Glomerular endothelial cell (primary cell): ENCODE measurements at places on chromosomes 6 and 20. TPM values are rescaled to one million over a fixed set of nuclear protein-coding genes. Genes with fewer than 3 reads are reported as not detected.

The UTRN gene
- 316 and 335 TPM in 2 replicates for total RNA-seq

The C20orf202 gene
- not detected in 2 replicates for total RNA-seq

The ZBTB12 gene
- 1.7 TPM in 2 replicates for total RNA-seq

The ADGRF5 gene
- total RNA-seq: 495 and 502 TPM in 2 replicates

The ADGRB3 gene
- under 0.01 TPM in 1 of 2 replicates, not detected in the other for total RNA-seq

The GINM1 gene
- 47.3 and 49.5 TPM in 2 replicates for total RNA-seq

The MROH8 gene
- 3.2 and 3.5 TPM in 2 replicates for total RNA-seq

The PRR18 gene
- not detected in 2 replicates for total RNA-seq

The C6orf47 gene
- total RNA-seq: 19.1 and 19.6 TPM in 2 replicates

The SLC35F1 gene
- not detected in 2 replicates for total RNA-seq
